ENCODE measurements at places on chromosomes 11 and 22.

- no peak for DNase-seq
Observed at GRCh38 chr22:41935015-41935351, 8.4 kb upstream of the TNFRSF13C start.

DNA sequence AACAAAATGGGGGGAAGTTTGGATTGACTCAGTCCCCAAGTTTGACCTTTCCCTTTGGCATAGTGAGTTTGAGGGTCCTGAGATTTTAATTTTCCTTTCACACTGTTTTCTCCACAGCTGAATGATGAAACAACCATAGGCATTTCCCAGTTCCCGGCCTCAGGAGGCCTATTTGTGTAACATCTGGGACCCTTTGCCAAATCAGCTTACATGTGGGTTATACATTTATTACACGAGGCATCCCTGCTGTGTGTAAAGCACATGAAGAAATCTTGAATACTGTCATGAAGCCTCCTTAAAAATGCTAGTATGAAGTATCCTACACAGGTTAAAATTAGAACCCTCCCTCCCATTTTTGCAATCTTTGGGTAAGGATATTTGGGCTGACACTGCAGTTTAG is 44.6 kb upstream of the SPON1 start:
- no peak for DNase-seq

DNA sequence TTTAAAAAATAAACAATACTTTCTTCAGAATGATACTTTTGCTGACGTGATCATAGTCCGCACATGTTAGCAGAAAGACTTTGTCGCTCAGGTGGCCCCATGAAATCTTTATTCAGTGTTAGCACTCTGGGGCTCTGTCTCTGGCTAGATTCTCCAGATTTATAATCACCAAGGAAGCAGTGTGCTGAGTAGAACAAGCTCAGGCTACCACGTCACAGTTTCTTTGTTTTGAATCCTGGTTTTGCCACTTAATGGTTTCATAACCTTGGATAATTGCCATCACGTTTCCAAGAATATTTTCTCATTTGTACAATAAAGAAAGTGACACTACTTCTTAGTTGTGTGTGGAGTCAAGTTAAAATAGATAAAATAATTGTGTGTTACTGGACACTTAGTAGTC is 3.9 kb upstream of the MUC15 start:
- no peak for DNase-seq

GRCh38 chr22:20639750-20640149 is 132.3 kb downstream of the MED15 start:
- DNase-seq = no peak

DNA sequence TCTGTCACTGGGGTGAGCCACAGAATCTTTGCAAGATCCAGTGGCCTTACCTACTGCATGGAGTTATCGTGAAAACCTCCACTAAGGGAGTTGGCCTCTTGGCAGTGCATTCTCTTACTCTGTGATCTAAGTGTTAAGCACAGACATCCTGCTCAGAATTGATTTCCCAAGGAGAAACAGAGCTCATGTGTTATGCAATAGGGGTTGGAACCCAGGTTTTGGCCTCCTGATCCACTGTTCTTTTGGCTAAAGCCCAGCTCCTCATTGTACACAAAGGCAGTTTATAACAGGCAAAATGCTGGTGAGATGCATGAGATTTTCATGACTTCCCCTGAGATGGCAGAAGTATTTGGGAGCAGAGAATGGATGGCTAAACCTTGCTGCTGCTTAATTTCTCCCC is 11.8 kb downstream of the DTX4 start:
- DNase-seq = no peak

- DNase-seq = no peak
Observed at GRCh38 chr11:88522624-88523385, 185.3 kb upstream of the CTSC start.

GRCh38 chr22:41821471-41822316 is 11.2 kb upstream of the SREBF2 start:
- DNase-seq = no peak

DNA sequence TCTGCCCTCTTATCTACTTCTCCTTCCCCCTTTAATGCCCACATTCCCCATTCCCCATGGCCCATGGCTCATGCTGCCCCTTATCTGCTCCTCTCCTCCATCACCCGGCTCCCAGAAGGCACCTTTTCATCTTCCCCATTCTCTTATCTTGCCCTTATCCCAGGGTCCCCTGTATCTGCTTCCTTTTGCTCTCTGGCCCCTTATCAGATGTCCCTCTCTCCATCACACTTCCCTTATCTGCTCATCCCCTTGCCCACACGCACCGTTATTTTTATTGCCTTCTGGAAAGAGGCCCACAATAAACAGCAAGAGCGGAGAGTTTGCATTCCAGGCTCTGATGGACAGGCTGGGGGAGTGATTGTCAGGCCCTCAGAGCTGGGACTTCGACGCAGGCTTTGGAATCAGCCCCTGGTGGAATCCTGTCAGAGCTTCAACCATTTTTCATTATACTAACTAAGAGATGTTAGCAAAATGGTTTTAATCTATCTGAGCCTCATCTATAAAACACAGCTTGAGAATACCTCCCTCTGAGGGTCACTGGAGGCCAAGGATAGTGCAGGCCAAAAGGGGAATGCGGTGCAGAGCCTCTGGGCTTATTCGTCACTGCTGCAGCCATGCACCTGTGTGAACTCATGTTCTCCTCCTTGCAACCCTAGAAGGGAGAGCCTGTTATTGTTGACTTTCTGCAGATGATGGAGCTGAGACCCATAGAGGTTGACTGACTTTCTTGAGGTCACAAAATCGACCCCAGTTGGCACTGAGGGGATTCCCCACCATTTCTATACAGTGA is 37.0 kb upstream of the LRRC55 start:
- DNase-seq = no peak

- DNase-seq = peak; percentile 77
Observed at GRCh38 chr11:88293931-88294330, 43.6 kb downstream of the CTSC start.

- DNase-seq = peak; percentile 55
Observed at GRCh38 chr11:1877211-1878136, 14.2 kb downstream of the PRR33 start.

GRCh38 chr22:43222262-43222661 is 35.3 kb upstream of the TTLL12 start:
- DNase-seq = no peak

DNA sequence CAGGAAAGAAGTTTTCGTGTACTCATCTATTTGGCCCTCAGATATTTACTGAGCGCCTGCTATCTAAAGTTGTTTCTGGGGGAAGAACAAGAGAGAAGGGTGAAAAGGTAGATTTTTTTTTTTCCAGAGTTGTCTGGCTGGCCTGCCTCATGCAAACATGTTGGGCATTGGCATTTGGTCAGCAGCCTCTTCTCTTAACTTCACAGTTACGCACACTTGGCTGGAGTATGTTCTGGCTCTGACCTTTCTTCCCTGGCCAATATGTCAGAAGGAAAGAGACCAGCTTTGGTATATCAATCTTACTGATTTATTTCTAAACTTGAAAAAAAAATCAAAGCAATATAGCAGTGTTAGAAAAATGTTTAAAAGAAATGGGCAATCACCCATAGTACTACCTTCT is 54.2 kb upstream of the GRAMD1B start:
- DNase-seq = no peak

DNA sequence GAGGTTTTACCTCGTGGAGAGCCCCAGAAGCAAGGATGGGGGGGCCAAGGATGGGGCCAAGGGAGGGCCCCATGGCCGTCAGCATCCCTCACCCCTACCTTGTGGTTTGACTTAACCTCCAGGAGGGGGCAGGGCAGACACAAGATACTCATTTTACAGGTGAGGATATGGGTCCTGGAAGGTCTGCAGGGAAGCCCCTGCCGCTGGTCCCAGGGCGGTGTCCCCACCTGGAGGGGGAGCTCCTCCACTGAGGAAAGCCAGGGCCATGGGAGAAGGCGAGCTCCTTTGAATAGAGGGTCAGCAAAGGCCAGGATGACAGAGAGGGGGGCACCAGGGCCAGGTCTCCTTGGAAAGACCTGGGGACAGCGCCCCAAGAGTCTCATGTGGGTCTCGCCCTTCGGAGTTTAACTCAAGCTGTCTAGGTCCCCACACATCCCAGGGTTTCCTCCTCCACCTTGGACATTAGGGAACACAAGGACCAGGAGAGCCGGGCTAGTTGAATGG is 5.9 kb upstream of the ADORA2A start:
- no peak for DNase-seq

- peak; percentile 87 for DNase-seq
Observed at GRCh38 chr11:34346551-34346950, 11.3 kb downstream of the ABTB2 start.

DNA sequence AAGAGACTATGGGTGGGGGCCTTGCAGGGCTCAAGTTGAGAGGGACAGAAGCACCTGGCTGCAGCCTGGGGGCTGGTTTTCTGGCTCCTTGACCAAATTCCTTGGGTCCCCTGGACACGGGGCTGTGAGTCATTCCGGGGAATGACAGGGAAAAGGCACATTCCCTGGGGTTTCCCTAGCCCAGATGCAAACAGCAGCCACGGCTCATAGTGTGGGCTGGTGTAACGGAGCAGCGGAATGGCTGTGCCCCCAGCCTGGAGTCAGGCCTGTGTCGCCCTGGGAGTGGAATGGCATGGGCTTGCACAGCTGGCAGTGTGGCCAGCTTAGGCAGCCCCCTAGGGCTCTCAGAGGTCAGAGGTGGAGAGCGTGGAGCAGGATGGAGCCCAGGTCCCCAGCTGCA is 77.6 kb upstream of the KCNQ1OT1 start:
- peak; percentile 56 for DNase-seq

DNA sequence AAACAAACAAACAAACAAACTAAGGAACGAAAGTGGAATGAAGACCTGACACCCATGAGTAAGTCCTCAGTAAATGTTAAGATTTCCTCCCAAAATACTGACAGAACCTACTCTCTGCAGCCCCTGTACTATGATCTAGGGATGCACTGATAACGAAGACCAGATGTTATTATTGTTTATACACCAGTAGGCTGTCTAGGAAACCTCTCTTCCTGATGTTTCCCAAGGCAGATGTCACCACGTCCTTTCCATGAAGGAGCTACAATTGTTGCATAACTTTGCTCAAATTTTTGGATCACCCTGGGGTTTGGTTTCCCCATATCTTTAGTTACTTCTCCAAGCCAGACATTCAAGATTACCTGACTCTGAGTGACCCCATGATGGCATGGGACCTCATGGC is 340.7 kb downstream of the MIAT start:
- DNase-seq = no peak

DNA sequence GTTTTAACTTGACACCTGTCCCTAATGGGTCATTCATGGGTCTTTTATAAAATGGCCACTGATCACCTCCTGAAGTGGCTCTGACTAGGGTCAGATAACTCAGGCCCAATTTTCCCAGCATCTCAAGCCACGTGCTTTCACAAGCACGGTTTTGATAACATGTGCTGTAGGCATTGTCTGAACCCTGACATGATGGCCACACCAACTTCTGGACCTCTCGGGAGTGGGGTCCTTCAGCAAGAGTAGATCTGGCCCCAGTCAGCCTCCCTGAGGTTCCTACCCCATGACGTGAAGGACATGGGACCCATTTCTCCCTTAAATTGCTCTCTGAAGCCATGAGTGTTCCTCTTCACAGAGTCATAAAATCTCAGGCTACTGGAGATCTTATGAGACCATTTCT is 60.4 kb upstream of the CCND1 start:
- DNase-seq = no peak

DNA sequence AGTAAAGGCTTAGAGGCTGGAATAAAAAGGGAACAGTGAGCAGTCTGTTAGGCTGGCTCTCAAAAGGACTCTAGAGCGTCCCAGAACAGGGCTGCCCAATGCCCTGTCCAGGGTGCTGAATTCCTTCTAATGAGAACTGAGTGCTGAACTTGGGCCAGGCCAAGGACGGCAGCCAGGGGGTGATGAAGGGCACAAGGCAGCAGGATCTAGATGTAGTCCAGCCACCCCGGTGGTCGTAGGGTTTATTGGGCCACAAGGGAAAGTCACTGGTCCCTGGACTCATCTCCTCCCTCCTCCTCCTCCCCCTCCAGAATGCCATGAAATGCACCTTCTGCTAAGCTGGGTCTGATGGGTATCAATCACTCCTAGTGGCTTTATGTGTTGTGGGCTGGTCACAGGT is 19.2 kb downstream of the NPTXR start:
- DNase-seq = peak; percentile 94

- DNase-seq = peak; percentile 62
Observed at GRCh38 chr22:42368379-42369249, 63.6 kb downstream of the NFAM1 start.

GRCh38 chr22:38699143-38699542 is 1.6 kb downstream of the JOSD1 start:
- DNase-seq = no peak

- no peak for DNase-seq
Observed at GRCh38 chr11:19719960-19720359, 7.3 kb downstream of the NAV2 start.

DNA sequence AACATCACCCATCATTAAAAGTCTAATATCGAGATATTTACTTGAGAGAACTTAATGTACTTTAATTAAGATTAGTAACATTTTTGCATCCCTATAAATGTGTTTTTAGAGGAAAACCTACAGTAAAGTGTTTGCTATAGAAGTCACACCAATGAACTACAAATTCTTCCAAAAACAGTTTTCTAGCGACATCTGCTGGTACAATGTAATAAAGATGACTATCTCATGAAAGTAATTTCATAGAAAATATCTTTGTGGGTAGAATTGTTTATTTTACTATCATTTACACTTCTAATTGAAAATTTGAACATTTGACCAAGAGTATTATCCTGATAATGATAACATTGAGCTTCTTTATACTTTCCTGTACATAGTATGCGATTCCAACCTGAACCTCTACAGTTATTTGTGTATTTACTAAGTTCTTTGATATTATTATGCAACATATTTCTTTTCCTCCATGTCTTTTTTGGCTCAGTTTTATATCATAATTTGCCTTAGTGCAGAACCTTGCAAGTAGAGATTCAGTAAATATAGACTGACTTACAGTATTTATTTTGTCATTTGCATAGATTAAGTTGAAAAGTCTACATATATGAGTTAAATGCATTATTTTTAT is 252.7 kb downstream of the TMEM135 start:
- DNase-seq = peak; percentile 64

GRCh38 chr22:49951000-49951677 is 9.4 kb upstream of the PIM3 start:
- DNase-seq = no peak

GRCh38 chr11:104594228-104594958 is 303.9 kb downstream of the CASP12 start:
- DNase-seq = no peak

GRCh38 chr11:133981156-133981555 is 24.4 kb upstream of the IGSF9B start:
- no peak for DNase-seq

- DNase-seq = peak; percentile 57
Observed at GRCh38 chr11:18599739-18600230, at the start of gene MISFA. TSS of gene MISFA (plus strand) at chr11:18599789. CDS start at chr11:18599929, 140 bp downstream.

GRCh38 chr22:42074132-42074811 is at the start of gene PHETA2:
TSS of gene PHETA2 (plus strand) at chr22:42074248. CDS start at chr22:42077294, 3,046 bp downstream.
- DNase-seq = peak; percentile 55

DNA sequence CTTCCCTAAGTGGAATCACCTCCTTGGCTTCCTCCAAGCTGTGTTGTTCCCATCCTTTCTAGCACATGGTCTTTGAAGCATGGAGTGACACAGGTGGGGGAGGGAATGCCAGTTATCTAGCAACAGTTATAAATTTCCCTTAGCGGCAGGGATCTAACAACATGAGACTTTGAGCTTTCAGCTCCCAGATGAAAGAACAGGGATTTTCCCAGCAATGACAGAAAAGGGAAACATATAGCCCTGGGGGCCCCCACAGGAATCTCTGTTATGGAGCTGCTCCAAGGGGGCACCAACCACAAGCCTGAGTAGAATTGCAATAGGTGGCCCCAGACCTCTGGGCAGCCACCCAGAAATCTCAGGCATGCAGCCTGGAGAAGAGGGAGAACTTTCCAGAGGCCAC is 163.0 kb downstream of the GRIK4 start:
- peak; percentile 11 for DNase-seq
